Hippocampal formation (tissue), 2 donors: ENCODE measurements at places on chromosomes 3 and 15.

DNA sequence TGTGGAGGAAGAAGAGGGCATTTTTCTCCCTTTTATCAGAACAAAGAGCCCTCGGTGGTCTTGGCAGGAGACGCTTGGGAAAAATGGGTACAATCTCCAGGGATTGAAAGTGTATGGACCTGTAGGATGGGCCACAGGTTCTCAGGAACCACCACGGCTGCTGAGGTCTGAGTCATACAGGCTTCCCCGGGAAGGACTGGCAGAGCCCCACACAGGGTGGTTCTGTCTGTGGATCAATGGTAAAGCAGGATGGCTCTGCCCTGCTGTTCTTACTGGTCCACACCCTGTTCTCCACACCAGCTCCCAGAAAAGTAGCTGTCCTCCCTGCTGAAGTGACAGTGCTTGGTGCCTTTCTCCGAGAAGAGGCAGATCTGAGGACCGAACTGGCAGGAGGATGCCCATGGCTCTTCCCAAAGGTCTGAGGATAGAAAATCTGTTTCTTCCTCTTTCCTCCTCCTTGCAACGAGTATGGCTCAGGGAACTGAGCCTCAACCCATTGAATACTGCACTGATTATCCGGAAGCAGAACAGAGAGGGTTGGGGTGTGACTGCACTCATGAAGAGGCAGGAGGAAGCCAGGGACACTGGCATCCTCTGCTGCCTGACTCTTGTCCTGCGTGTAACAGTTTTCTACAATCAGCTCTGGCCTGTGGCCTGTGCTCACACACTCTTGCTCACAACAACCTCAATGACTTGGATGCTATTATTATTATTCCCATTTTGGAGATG is 39.0 kb downstream of the KIF9 start:
- no peak for DNase-seq

DNA sequence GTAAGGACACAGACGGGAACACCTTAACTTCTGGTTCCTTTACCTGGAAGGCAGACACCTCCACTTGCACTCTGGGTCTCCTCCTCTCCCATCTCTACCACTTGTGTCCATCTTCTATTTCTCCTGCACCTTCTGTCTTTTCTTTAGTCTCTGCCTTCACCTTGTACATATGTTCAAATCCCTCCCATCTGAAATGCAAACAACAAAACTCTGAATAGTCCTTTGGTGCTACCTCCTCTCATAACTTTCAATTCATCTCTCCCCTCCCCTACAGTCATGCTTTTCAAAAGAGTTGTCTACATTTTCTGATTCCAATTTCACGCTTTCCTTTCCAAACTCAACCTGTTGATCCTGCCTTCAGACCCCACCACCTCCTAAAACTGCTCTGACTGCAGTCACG is 5.3 kb upstream of the CRABP1 start:
- no peak for DNase-seq

- no peak for DNase-seq
Measured at GRCh38 chr3:113174304-113174703, 37.1 kb upstream of the BOC start.

GRCh38 chr3:97131476-97131875 is 317.1 kb downstream of the EPHA6 start:
- DNase-seq = no peak

GRCh38 chr3:125055331-125055912 is 375 bp downstream of the HEG1 start:
- DNase-seq = no peak
